GM13977 (cell line): ENCODE measurements at places on chromosomes 16 and 17.

DNA sequence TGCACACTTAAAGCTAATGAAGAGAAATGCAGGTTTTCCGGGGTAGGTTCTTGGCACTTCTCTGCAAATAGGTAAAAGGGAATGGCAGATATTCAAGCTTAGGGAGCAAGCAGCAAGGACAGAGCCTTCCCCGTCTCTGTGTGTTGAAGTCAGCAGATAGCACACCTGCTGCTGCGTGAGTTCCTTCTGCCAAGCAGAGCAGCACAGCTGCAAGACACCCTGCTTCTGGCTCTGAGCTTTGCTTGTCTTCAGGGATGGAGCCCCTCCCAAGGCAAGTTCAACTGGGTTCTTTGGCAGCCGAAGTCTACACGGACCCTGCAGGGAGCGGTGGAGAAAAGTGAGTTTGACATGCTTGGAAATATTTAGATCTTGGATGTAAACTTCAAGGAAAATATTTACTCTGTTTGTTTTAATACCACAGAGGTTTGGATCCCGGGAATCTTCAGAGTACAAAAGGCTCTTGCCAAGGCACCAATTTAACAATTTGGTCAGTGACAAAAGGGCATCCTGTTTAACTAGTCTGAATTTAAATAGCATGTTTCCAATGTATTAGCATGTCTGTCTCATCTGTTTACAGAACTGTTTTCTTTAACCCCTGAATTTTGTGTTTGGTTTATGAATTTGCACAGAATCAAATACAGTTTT lies 113.4 kb upstream of the KCNJ16 start:
- no peak for DNase-seq

GRCh38 chr16:2295056-2295798 lies 27.3 kb upstream of the RNPS1 start:
- no peak for DNase-seq

DNA sequence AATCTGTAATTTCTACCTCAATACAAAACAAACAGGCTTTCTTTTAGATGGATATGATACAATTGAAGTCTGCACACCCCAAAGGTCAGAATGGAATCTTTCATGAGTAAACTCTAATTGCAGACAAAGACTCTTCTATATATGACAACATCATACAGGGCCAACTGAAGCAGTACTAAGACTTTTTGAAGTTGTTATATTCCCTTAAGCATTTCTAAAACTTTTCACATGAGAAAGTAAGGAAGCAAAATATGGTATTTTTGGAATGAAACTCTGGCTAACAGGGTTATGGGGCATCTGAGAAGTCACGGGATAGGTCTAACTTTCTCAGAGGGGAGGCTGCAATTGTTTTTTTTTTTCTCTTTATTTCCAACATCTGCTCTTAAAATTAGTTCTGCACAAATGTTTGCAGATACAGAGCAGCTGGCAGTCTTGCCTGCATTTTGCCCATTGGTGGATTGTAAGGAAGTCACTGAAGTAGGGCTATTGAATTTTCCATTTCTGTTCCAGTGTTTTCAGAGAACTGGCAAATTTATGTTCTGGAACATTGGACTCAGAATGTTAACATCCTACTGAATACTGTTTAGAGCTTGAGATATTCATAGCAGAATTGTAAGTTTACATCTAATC lies 59.1 kb downstream of the SSH2 start:
- no peak for DNase-seq

DNA sequence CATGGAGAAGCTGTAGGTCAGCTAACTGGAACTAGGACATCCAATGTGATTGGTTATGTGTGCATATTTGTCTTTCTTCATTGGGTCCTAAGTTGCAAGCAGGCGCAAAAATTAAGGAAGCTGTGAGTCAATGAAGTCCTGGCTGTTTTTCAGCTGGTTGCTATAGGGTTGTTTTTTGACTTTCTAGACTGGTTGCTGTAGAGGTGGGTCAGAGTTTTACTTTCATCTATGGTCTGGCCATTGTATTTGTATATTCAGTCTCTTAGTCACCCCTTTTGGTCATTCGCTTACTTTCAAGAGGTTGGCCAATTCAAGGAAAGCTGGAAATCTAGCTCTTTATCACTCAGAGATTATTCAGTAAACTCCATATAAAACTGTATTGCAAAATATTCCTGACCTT lies 62.0 kb upstream of the AMZ2 start:
- DNase-seq: no peak

DNA sequence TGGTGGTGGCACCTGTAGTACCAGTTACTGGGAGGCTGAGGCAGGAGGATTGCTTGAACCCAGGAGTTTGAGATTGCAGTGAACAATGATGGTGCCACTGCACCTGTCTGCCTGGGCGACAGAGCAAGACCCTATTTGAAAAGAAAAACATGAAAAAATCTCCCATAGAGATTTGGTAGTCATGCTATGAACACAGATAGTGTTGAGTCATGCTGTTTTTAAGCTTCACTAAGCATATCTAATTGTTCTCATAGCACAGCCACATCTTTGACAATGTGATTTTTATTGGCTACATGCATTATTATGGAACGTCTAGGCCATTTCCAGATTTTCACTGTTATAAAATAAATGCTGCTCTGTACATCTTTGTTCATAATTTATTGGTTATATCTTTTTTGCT lies 6.0 kb downstream of the IL34 start:
- DNase-seq: no peak

GRCh38 chr16:84013787-84014569 lies 28.6 kb downstream of the SLC38A8 start:
- DNase-seq: peak; percentile 81

DNA sequence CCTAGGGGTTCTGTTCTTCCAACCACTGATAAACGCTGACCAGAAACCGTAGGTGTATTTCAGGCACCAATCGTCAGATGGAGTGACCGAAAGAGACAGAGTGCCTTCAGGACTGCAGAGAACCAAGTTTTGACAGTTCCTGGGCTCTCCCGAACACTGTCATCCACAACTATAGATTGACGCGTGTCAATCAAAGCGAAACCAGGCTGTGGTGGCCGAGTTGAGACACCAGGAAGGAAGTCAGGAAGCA lies 11.9 kb upstream of the AURKB start:
- peak; percentile 62 for DNase-seq

DNA sequence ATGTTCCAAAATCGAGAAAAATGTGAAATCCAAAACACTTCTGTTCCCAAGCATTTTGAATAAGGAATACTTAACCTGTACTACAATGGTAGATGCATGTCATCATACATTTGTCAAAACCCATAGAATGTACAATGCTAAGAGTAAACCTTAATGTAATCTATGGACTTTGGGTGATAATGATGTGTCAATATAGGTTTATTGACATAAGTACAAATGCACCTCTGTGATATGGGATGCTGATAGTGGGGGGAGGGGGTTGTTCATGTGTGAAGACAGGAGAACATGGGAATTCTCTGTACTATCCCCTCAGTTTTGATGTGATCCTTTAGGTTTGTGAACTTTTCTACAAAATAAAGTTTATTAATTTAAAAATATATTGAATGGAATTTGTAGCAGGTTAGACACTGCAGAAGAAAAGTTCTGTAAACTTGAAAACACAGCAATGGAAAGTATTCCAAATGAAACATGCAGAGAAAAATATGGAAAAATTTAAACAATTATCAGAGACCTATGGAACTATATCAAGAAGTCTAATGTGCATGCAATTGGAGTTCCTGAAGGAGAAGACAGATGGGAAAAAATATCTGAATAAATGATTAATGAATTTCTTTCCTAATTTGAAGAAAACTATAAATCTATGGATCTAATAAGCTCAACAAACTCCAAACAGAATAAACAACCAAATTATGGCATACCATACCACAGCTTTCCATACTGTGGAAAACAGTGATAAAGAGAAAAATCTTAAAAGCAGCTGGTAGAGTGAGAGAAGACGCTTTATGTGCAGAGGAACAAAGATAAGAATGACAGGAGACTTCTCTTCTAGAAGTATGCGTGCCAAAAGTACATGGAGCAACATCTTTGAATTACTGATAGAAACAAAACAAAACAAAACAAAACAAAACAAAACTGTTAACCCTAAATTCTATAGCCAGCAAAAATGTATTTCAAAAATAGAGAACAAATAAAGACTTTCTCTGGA lies 34.7 kb upstream of the MSI2 start:
- DNase-seq: no peak

DNA sequence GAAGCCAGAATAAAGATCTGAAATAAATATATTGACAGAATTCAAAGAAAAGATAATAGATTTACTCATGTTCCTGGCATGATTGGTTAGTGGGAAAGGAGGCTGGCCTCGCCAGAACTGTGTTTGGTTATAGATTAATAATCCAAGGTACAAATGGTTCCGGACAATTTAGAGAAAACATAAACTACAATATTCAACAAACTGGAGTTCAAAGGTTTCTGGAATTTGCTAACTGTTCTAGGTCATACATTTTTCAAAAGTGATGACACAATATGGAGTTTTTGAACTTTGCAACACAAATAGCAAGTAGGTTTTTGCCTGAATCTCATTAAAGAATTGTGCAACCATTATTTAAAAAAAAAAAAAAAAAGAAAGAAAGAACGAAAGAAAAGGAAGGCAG lies 251.7 kb upstream of the SALL1 start:
- DNase-seq: no peak

GRCh38 chr16:5516115-5516514 lies 418.5 kb upstream of the EEF2KMT start:
- no peak for DNase-seq

GRCh38 chr16:57446531-57447185 lies 527 bp downstream of the CIAPIN1 start:
- DNase-seq: peak; percentile 55

DNA sequence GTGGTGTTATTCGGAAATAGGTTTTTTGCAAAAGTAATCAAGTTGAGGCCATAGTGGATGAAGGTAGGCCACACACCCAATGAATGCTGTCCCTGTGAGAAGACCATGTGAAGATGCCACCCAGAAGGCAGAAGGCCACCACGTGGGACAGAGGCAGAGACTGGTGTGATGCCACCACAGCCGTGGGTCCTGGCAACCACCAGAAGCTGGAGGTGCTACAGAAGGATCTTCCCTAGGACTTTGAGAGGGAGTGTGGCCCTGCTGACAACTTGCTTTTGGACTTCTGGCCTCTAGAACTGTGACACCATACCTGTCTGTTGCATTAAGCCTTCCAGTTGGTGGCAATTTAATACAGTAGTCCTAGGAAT lies 49.3 kb downstream of the RMI2 start:
- DNase-seq: no peak

DNA sequence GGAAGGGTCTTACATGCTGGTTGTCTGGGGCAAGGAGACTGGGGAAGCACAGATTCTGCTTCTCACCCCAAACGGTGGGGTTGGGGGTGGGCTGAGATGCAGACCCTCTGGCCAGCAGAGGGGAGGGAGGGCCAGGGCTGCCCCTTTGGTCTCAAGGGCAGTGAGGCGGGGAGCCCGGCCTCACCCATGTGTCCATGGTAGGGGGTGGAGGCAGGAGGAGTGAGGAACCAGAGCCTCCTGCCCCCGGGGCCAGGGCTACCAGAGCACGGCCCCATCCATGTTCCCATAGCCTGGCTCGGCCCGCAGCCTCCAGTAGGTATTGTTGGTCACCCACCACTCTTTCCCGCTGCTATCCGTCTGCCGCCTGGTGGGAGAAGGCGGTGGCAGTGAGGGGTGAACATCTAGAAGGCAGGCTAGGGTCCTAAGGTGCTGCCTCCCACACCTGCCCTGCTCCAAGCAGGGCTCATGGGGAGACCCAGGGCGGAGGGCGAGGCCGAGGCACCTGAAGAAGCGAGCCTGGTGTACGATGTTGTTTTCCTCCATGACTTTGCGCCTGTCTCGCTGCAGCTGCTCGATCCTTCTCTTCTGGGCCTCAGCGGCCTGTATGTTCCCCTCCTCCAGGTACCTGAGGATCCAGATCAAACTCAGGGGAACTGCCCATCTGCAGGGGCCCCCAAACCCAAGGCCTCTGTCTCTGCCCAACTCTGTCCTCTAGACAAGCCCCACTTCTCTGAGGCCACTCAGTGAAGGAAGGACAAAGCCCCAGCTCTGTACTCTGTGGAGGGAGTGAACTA lies 13.4 kb downstream of the OSBPL7 start:
- no peak for DNase-seq

- no peak for DNase-seq
Measured at GRCh38 chr17:16976725-16977550, 5.0 kb upstream of the TNFRSF13B start.

- no peak for DNase-seq
Measured at GRCh38 chr17:13140750-13141149, 122.9 kb upstream of the ELAC2 start.

- DNase-seq: no peak
Measured at GRCh38 chr16:85812811-85813700, 13.6 kb downstream of the COX4I1 start.

DNA sequence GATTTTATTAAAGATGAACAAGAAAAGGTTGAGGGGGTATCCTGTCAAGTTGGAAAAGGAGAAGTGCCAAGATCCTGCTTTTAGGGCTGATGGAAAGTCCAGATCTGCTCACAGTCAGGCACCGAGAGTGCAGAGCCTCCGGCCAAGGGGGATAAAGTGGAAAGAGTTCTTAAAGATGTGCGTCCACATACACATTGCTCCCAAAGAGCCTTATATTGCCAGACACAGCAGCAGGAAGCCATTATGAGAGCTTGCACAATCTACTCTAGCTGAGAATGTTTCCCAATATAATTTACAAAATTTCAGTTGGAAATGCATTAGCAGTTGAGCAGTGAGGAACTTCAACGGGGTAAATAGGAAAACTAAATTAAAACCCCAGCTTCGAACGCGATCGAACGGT lies 95.6 kb downstream of the SALL1 start:
- no peak for DNase-seq

GRCh38 chr17:1639549-1640180 lies 5.9 kb downstream of the SCARF1 start:
- no peak for DNase-seq

GRCh38 chr17:59369031-59369975 lies 37.8 kb downstream of the YPEL2 start:
- no peak for DNase-seq

DNA sequence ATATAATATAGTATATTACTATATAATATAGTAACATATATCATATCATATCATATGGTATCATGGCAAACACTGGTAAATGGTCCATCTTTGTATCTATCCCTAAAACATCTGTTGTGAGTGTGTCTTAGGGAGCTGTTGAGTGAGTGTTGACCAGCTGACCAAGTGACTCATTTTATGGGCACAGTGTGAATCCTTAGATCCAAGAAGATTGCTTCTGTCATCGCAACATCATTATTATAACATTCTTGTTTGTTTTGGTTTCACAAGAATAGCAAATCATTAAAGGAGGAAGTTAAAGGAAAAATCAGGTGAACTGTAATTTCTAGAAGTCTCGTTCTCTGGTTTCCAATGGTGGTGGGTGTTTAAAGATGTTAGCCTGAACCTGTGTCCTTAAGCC lies 11.7 kb upstream of the MAF start:
- DNase-seq: no peak
